Caco-2 (cell line): ENCODE measurements at places on chromosomes 1 and 21.

- no peak for DNase-seq
Observed at GRCh38 chr1:83029916-83030315, 969.0 kb downstream of the TTLL7 start.

DNA sequence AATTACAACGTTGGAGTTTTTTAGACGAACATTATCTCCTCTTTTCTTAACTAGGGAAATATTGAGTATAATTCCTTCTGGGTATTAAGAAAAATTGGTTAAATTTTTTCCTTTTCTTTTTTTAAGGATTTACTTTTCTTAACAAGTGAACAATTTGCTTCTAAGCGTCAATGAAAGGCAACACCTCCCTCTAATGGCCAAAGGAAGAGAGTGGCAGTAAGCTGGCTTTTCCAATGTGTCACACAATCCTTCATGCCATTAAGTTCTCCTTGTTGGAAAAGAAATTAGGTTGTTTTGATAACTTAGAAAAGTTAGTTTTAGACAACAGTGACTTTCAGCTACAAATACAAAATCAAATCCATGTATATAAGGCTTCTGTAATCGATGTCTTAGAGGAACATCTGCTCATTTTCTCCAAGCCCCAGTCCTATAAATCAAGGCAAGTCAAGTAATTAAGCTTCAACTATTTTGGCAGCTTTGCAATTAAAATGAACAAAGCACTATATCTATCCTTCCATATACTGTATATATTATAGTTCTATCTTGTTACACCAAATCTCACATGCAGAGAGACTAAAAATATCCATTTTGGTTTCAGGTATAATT is 62.8 kb downstream of the EDEM3 start:
- no peak for DNase-seq

DNA sequence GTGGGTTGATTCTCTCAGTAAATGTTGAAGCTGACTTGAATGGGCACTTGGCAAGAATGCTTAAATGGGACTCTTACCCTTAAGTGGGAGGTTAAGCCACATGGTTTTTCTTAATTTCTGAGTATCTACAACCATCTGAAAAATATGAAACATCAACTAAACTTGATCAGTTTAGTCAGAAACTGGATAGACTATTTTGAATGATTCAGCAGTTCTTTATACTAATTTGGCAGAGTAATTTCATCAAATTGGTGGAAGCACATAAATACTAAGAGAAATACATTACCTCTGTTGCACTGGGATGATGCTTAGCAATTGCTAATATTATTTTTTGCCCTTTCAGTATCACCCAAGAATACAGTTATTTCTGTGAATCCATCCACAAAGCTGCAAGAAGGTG is 4.7 kb downstream of the VCAM1 start:
- no peak for DNase-seq

GRCh38 chr1:22673486-22674409 is 20.7 kb downstream of the C1QB start:
- no peak for DNase-seq

DNA sequence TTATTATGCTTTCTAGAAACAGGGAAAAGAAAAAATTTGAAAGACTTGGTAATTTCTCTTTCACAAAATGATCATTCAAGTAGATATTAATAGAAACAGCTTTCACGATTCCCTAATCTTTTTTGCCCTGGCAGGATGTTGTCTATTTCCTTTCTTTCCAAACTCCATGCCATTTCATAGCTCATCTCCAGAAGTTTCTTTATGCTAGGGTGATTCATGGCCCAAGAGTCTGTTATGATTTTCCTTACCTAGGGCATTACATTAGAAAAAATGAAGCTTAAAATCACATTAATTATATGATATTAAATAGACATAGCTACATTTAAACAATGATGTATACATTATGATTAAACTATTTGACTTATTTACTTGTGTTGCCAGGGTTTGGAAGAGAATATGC is 762.1 kb downstream of the LTN1 start:
- no peak for DNase-seq

GRCh38 chr1:163980394-163980793 is 578.6 kb upstream of the PBX1 start:
- DNase-seq, result no peak

DNA sequence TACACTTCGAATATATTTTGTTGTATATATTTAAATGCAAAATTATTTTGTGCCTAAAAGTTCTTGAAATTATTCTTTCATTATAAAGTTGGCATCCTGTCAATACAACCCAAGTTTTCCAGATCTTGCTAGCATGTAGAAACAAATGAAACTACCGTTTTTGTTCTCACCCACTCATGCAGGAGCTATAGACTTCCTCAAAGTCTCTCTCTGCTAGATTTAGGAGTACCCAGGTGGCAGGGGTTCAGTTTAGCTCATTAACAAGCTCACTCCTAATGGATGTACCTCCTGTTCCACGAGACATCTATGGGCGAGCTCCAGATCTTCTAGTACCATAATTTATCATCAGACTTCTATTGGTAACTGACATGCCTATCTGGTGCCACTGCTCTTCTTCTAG is 390.2 kb upstream of the POU3F1 start:
- DNase-seq, result no peak

- no peak for DNase-seq
Observed at GRCh38 chr1:151061704-151062103, 1.5 kb downstream of the MLLT11 start.

DNA sequence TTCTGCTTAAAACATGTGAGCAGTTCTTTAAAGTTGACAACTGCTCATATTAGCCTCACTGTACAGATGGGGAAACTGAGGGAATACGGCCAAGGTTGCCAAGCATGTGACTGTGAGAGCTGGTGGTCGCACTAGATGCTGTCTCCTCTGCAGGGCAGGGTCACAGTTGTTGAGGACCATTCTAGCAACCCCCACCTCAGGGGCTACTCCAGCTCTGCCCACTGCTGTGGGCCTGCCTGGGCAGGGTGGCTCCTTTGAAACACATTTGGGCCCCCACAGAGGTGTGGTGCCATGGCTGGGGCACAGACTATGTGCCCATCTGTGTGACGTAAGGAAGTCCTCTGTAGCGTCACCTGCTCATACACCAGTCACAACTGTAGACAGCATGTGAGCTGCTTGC is 779 bp downstream of the THEM5 start:
- no peak for DNase-seq

- DNase-seq, result no peak
Observed at GRCh38 chr1:3578433-3578805, 32.9 kb downstream of the MEGF6 start.

- no peak for DNase-seq
Observed at GRCh38 chr1:25342846-25343245, 4.7 kb downstream of the TMEM50A start.

GRCh38 chr1:2801535-2802291 is at the start of gene TTC34:
Gene TTC34 (minus strand): TSS chr1:2801693. CDS start chr1:2800827, 866 bp downstream.
- DNase-seq, result peak; percentile 55

DNA sequence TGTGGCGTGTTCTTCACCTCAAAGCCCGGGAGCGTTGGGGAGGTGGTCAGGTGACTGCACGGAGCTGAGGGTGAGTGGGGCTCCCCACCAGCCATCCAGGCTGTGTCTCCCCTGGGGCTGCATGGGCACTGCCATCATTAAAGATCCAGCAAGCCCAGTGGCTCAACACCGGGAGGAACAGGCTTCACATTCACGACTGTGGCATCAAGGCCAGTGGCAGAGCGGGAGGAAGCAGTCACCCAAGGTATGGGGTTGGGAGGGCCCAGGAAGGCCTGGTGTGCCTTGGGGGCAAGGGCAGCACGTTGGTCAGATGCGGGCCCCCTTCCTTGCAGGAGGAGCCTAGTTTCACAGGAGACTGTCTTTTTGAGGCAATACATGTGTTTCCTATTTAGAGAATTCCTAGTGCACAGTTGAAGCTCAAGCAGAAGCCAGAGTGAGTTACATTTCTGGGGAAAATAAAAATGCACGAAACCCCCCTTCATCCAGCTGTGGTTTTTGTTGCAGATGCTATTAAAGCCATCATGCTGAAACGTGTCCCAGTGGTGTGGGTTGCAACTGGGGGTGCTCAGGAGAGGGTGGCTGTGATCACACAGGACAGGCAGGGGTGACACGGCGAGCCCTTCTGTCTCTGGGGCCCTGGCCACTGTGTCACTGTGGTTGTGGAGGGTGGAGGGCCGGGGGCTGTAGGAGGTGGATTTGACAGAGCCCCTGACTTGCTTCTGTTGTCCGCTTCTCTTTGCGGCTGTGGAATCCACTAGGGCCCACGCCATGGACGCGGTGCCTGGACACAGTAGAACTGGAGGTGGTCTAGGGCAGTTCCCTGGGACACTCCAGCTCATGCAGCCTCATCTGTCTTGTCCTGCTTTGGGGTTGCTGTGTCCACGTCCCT is 34.1 kb downstream of the SNAP47 start:
- DNase-seq, result no peak

GRCh38 chr1:60111716-60112115 is 38.1 kb upstream of the C1orf87 start:
- DNase-seq, result no peak

DNA sequence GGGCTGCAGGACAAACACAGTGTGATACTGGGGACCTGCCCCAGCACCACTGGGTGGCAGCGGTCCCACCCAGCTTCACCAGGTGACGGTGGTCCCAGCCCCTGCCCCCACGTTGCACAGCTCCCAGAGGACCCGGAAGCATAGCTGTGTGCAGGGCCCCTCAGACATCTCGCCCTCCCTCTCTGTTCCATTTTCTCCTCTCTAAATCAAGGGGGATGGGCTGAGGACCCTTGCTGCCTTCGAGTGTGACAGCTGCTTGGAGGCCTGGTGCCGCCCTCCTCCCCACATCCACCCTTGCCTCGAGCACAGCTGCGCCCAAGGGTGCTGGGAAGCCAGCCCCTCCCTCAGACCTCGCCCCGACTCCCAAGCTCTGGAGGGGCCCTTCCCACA is 16.1 kb upstream of the LRRC3 start:
- no peak for DNase-seq

- no peak for DNase-seq
Observed at GRCh38 chr1:210332719-210333398, 4.2 kb downstream of the HHAT start.

DNA sequence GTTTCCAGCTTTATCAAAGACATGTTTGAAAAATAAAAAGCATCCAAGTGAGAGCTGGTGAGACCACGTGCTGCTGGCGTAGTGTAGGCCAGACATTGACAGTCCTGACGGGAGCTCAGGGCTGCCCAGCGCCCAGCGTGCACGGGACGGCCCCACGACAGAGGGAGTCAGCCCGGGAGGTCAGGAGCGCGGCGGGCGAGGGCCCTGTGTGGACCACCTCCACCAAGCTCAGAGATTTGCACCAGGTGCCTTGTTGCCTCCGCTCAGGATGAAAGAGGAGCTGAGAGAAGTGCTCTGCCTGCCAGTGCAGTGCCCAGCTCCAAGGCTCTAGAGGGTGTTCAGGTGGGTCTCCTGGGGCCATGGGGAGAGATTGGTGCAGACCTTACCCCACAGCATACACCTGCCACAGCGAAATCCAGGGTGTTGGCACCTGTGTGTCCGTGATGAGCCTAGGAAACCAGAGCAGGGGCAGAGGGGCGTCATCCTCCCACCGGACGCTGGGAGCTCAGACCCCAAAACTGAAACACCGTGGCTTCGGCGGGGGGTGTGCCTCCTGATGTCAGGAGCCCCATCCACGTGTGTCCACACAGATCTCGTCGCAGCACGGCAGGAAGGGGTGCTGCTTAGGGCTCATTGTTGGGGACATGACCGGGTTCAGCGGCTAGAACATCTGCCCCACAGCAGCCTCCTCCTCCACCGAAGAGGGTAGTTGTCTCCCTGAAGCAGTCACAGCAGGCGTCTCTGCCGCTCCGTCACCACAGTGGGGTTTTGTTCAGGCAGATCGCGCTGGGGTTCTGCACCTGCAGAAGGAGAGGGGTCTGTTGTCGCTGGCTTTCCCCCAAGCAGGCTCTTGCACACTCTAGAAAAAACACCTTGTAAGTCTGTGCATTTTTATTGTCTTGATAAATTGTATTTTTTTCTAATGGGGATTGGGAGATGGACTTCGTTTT is 64.2 kb downstream of the POFUT2 start:
- DNase-seq, result no peak

DNA sequence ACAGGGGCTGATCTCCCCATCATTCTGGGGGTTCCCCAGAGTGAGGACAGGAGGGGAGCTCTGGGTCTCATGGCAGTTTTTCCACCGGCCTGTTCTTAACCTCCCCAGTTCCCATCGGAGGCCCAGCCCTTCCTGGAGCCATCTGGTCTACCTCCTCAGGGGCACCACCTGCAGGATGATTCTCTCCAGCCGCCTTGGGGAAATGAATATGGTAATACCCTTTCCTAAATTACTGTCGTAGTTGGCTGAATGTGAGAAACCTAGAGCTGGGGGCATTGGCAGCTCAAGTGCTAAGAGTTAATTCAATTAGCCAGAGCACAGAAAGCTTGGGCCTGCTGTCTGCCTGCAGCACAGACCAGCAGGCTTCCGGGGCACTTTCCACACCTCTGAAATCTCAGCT is 64.9 kb downstream of the TAS1R2 start:
- DNase-seq, result no peak

GRCh38 chr1:207861442-207862177 is 49.3 kb downstream of the CD34 start:
- no peak for DNase-seq

GRCh38 chr1:170618421-170618820 is 45.5 kb upstream of the PRRX1 start:
- DNase-seq, result no peak

DNA sequence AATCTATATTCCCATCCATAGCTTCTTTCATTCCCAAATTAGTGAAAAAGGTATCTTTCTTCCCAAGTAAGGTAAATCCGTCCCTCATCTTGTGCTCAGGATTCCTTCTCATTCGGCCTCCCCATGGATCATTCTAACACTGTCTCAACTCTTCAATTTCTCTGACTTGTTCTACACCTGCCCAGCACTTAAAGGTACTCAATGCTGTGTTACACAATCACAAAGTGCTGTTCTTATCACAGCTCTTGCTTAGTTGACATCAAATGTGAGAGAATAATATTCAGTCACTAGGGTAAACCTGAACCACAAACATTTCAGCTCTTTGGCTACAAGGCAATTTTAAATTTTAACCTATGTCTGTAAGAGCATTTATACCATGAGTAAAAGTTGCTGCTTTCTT is 94.8 kb downstream of the DIRAS3 start:
- DNase-seq, result no peak

DNA sequence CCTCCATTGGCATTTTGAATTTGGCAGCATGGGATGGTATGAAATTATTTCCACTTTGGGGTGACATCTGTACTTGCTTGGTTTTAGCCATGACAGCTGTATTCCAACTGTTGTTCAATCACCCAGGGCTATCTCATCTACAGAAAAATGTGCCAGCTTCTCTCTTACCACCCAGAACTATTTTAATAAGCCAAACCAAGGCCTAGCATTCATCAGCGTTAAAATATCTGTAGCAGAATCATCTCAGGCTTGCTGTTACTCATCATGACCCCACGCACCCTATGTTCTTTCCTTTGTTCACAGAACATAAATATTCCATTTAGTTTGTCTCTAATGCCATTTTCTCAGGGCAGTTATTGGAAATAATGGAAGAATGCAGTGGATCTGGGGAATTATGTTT is 49.8 kb downstream of the GIPC2 start:
- DNase-seq, result no peak
